Central memory CD8-positive, alpha-beta T cell (primary cell): ENCODE measurements at places on chromosomes 1 and 21.

DNA sequence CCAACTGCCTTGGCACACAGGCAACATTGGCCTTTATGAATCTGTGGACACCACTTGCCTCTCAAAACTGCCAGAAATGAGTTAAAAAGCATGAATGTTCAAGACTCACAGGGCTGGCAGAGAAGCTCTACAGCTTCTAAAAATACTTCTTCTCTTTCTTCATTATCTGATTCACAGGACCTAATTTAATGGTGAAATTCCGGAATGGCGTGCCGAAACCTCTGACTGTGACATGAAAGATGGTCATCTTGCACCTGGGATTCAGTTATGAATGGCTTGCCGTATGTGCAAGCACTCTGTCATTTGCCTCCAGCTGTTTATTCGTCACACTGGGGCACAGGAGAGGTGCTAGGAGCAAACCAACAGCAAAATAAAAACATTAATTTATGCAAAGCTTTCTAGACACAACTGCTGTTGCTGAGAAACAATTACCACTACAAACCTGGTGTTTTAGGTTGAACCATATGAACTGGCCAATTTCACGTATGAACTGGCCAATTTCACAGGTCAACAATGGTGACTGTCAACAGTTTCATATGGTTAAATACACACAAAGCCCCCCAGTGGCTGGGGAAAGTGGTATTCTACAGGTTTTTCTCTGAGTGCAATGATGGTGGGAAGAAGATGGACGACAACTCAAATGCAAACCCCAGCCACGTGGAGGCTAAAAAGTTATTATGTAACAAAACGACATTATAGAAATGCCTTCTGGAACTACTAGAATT lies 648.3 kb downstream of the KIF26B start:
- DNase-seq = no peak

GRCh38 chr1:29835406-29835805 lies 599.1 kb downstream of the PTPRU start:
- DNase-seq = no peak

- no peak for DNase-seq
Observed at GRCh38 chr1:180539136-180539535, 19.6 kb upstream of the OVAAL start.

DNA sequence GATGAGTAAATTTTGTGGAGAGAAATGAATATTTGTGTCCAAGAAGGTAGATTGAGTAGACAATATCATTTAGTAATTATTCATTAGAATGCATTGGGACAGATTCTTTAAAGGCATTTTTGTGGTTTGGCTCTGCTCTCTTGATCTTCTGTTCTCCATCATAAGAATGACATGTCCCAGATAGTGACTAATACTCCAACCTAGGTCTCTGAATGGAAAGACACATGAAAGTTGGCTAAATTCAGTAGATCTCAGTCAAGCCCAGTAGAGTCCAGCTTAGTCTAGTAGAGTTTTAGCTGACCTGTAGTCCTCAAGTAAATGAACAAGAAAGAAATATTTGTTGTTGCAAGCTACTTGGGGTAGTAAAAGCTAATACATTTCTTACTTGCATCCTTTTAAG lies 61.8 kb upstream of the DNAH14 start:
- no peak for DNase-seq

DNA sequence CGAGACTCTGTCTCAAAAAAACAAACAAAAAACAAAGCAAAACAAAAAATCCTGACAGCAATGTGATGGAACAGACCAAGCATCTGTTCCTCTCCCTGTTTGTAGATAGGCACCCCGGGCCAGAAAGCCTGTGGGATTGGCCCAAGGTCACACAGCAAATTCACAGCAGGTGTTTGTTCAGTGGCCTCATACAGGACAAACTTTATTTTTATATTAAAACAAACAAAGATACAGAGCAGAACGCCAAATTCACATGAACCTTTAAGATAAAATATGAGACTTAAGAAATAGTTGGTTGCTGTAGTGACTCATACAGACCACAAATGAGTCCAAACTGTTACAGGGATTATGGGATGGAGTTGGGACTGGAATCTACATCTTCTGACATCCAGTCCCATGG lies 2.3 kb upstream of the CELA2A start:
- no peak for DNase-seq

- DNase-seq = no peak
Observed at GRCh38 chr1:64197076-64197475, 6.3 kb upstream of the UBE2U start.

GRCh38 chr1:97252076-97252475 lies 530.5 kb downstream of the PTBP2 start:
- no peak for DNase-seq

GRCh38 chr1:156128654-156129597 lies 14.4 kb downstream of the LMNA start:
- DNase-seq = no peak

- no peak for DNase-seq
Observed at GRCh38 chr1:219067350-219067712, 106.3 kb upstream of the LYPLAL1 start.

DNA sequence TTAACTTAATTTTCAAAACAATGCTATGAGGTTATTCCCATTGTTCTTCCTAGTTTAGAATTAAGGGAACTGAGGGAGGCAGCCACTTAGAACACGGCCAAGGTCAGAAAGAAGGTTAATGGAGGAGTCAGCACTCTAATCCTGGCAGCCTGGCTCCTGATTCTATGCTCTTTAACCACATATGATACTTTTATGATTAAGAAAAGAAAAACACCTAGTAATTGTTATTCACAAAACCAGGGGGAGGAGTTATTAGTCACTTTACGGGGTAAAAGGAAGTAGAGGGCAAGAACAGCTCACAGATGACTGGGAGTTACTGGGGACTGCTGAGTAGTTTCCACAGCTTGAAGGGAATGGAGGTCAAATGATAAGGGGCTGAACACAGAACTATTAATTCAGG lies 38.6 kb downstream of the GADD45A start:
- no peak for DNase-seq

DNA sequence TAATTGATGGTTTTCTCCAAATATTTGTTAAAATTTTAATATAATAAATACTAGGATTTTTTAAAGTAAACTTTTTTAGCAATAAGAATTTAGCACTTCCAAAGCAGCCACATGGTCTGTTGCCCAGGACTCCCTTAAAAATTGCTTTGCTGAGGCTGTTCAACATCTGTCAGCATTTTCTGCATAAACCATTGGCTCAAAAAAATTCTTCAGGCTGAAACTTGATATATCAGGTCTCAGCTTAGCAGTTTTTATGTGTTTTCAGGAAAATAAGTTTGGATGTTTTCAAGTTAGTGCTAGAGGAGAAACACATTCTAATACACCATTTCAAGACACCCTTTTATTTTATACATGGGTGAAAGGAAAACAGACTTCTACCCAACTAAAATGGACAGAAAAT lies 69.1 kb upstream of the C1orf105 start:
- no peak for DNase-seq

- DNase-seq = no peak
Observed at GRCh38 chr1:2801535-2802291, at the start of gene TTC34. Gene TTC34 (minus strand): TSS chr1:2801693. CDS start chr1:2800827, 866 bp downstream.

DNA sequence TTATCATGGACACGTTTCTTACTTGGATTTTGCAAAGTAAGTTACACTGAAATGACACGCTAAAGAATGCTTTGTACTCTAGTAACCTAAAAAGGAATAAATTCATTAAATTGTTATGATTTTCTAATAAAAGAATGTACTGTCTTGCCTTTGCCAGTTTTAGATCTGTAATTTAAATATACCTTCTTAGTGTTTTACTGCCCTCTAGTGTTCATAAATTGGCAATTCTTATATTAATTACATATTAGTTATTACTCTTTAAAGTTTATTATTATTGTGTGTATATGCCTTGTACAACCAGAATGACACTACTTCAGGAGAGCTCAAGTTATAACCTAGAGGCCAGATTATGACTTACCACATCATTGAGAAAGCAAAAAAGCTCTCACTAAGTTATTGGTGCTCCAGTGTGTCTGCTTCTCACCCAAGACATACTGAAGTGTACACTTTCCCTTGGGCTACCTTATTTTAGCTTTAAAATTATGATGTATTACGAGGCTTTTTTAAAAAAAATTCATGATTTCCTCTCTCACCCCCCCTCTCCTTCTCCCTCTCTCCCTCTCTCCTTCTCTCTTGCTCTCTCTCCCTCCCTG lies 169.9 kb downstream of the HS2ST1 start:
- no peak for DNase-seq

- DNase-seq = no peak
Observed at GRCh38 chr1:158101927-158102326, 78.8 kb upstream of the CD1D start.

DNA sequence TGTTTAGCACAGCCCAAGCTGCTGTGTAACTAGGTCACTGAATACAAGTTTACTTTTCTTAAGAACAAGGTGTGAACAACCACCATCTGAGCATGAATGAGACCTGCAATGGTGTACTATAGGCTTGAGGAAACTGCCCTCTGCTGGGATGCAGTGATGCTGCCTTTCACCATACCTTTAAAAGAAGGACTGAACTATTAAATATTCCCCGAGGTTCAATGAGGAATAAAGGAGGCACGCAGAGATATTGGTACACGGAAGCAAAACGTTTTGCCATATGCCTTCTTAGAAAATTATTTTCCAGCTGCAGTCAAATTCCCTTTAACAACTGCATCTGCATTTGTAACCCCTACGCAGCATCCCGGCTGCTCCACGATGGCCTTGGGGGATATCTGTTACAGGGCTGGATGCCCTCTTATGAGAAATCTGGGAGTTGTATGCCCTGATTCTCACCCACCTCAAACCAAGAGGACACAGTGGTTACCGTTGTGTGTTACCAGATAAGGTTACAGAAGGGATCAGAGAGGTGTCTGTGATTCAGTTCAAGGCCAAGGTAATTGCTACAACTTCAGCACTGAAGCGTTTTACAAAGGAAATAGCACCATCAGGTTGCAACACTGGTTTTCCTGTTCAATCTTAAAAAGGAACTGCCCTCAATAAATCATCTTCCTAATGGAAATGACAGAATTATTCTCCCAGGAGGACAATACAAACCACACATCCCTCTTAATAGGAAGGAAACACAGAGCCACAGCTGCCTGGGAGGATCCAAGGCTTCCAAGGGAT lies 470.5 kb downstream of the LTN1 start:
- DNase-seq = no peak

GRCh38 chr1:218339267-218339831 lies 5.8 kb upstream of the TGFB2 start:
- DNase-seq = no peak

DNA sequence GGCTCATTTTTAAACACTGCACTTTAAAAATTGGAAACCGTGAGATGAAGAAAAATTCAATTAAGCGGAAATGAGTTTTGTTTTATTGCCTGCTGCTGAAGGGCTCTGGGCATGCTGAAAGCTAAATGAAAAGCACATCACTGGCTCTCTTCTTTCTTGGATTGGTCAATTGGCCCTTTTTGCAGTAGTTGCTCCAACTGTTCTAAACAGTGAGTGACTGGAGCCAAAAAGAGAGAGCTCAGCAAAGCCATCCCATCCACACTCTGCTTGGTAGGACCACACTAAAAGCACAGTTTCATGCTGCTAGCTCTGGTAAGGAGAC lies 48.1 kb downstream of the LHX4 start:
- no peak for DNase-seq

GRCh38 chr1:108962681-108963051 lies 618 bp downstream of the CLCC1 start:
- DNase-seq = no peak

DNA sequence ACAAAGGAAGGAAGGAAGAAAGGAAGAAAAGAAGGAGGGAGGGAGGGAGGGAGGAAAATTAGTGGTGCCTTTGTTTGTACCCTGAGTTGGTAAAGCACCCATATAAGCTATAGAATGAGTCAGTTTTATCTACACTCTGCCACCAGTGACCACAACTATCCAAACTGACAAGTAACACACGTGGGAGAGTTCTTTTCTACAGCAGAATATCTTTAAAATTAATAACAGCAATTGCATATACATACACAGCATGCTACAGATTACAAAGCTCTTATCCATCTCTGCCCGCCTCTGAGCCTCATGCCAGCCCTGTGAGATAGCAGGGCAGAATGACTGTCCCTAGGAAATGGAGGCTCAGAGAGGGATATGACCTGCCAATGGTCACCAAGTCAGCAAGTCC lies 20.3 kb downstream of the CDCP2 start:
- DNase-seq = no peak

GRCh38 chr1:151157067-151157531 lies 650 bp downstream of the TNFAIP8L2 start:
- no peak for DNase-seq

DNA sequence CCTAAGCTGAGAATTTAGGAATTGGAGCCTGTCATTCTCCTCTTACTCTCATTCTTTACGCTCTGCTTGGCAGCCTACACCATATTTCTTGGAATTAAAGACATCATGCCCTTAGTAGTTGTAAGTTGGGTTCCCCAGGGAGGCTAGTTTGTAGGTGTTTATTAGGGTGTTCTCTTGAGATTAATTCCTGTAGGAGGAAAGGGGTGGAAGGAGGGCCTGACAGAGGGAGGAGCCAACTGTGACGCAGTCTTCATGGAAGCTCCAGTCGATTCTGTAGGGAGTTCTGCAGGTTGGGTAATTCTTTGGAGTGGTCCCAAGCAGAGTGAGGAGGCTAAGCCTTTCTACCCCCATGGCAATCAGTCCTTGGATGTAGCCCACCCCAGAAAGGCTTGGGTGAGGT lies 111.4 kb downstream of the HHAT start:
- no peak for DNase-seq

GRCh38 chr1:206842854-206843253 lies 22.6 kb upstream of the IL20 start:
- no peak for DNase-seq

- no peak for DNase-seq
Observed at GRCh38 chr1:93516164-93516563, 68.2 kb downstream of the FNBP1L start.
